Type B pancreatic cell (in vitro differentiated cells): ENCODE measurements at places on chromosomes 16 and 17. TPM values are rescaled to one million over a fixed set of nuclear protein-coding genes. Genes with fewer than 3 reads are reported as not detected.

- no peak for DNase-seq
Observed at GRCh38 chr16:85037050-85037410, 9.4 kb downstream of the KIAA0513 start.

DNA sequence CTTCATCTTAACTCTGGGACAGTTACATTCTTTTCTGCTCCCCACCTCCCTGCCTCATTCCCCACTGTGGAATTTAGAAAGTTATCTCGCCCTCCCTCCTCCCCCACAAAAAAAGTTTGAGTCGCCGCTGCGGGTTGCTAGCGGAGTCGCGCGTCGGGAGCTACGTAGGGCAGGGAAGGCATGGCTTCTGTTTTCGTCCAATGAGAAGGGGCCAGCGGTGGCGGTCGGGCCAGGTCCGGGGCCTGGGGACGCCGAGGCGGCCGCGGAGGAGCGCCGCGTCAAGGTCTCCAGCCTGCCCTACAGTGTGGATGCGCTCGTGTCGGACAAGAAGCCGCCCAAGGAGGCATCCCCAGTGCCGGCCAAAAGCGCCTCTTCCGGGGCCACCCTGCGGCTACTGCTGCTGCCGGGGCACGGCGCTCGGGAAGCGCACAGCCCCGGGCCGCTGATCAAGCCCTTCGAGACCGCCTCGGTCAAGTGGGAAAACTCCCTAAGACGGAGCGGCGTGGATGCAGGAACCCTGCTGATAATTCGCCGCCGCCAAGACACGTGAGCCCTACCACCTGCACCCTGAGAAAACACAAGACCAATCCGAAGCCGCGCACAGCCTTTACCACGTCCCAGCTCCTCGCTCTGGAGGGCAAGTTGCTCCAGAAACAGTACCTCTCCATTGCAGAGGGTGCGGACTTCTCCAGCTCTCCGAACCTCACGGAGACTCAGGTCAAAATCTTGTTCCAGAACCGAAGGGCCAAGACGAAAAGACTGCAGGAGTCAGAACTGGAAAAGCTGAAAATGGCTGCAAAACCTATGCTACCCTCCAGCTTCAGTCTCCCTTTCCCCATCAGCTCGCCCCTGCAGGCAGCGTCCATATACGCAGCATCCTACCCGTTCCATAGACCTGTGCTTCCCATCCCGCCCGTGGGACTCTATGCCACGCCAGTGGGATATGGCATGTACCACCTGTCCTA, 8.9 kb downstream of the OR4D1 start:
- DNase-seq, result no peak

Gene CCDC200
- total RNA-seq, result not detected in 2 replicates

Gene ITGA2B
- total RNA-seq, result 0.69 and 8.8 TPM in 2 replicates

GRCh38 chr17:72336026-72336803, 215.4 kb downstream of the SOX9 start:
- DNase-seq, result no peak

GRCh38 chr17:66737524-66737923, 97.4 kb upstream of the CACNG5 start:
- no peak for DNase-seq

- no peak for DNase-seq
Observed at GRCh38 chr17:8754890-8755289, 3.5 kb downstream of the SPDYE4 start.

Gene CCL15
- 2.0 and 5.0 TPM in 2 replicates for total RNA-seq
